ENCODE measurements at places on chromosomes 5 and 9. TPM values are rescaled to one million over a fixed set of nuclear protein-coding genes. Genes with fewer than 3 reads are reported as not detected.

DNA sequence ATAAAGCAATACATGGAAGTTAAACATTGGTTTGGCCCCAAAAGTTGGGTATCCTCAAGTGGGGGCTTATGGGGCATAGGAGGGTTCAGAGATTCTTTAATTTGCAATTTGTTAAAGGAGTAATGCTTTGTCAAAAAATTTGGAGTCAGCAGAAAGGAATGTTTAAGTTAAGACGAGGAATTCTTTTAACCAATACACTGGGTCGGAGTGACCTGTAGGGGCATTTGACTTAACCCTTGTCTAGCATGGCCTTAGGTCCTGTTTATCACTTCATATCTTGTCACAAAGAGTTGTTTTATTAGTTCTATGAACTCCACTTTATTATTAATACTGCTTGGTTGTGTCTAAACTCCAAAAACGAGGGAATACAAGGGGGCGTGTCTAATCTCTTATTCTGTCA, 656.1 kb upstream of the RORB start:
- no peak overlapping the region for H3K4me3 ChIP-seq
- no peaks in the 10 kb centered on the region for H3K27me3 ChIP-seq
- DNase-seq = no peak

DNA sequence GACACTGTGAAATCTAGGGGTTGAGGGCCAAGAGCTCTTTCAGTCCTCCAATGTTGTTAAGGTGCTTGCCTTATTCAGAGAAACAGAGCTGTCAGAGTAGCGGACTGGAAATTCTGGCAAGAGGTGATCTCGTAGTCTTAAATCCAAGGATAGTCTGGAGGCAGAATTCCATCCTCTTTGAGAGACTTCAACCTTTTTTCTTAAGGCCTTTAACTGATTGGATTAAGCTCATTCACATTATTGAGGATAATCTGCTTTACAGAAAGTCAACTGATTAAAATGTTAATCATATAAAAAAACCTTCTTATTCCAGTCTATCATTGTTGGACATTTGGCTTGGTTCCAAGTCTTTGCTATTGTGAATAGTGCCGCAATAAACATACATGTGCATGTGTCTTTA, 243.1 kb upstream of the COX7C start:
- H3K36me3 ChIP-seq = no peaks in the 10 kb centered on the region
- no peak overlapping the region for H3K27ac ChIP-seq
- no peaks in the 10 kb centered on the region for H3K4me1 ChIP-seq
- no peak overlapping the region for H3K4me3 ChIP-seq

DNA sequence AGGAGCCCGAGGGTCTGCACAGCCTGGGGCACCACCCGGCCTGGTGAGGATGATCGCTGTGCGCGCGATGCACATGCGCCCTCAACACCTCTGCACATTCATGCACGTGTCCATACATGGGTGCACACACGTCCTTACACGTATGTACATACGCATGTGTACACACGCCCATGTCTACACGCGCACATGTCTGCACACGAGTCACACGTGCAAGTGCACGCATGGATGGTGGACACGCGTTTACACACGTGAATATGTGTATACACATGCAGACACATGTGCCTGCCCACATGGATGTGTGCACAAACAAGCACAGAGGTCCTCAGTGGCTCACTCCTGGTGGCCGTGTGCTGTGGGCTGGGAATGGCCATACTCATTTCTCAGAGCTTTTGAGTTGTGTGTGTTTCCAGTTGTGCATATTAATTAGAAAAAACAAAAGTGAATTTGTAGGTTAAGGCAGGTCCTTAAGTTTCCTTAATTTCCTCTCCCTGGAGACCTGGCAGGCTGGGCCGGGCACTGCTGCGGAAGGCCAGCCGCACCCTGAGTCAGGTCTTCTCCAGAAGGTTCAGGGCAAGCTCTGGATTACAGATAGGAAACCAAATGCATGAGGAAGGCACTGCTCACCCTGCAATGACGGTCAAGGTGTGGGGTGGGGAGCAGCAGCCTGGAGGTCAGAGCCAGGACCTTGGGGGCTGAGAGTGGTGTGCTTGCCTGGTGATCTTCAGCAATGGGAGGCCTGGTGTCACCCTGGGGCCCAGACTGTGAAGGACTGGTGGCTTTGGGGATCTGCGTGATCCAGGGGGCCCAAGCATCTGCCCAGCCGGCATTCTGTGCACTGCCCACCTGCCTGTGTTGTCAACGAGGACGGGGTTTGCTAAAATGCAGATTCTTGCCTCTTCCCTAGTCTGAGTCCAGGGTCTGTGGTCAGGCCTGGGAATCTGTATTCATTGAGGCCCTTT, 1.3 kb upstream of the RNU6ATAC start:
- no peak overlapping the region for H3K27ac ChIP-seq
- no peak overlapping the region for H3K4me3 ChIP-seq
- no peaks in the 10 kb centered on the region for H3K36me3 ChIP-seq
- peaks cover 13% of the 10 kb centered on the region for H3K4me1 ChIP-seq
- no peaks in the 10 kb centered on the region for H3K27me3 ChIP-seq

DNA sequence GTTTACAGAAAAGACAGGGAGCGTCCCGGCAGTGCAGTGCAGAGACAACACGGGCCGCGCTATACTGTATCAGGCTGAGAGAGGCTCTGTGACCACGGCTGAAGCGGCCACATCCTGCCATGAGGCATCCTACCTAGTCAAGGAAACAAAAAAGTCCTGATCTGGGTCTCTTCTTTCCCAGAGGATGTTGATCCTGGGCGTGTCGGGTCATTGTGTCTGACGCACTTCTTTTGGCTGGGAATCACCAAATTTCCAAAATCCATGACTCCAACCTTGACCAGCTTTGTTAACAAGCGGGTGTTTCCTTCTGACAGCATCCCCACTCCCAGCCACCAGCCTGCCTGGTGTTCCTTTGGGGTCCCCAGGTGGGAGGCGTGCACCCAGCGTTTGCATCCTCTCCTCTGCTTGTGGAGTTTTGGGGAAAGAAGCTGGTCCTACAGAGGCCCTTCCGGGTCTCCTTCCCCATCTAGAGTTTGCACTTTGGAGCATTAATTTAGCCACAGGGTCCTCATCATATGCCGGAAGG, 91.4 kb upstream of the RAI14 start:
- H3K27ac ChIP-seq = no peak overlapping the region
- H3K36me3 ChIP-seq = no peaks in the 10 kb centered on the region
- no peak overlapping the region for H3K4me3 ChIP-seq
- DNase-seq = peak; percentile 19
- peaks cover 7% of the 10 kb centered on the region for H3K4me1 ChIP-seq
- H3K27me3 ChIP-seq = peaks cover 2% of the 10 kb centered on the region

DNA sequence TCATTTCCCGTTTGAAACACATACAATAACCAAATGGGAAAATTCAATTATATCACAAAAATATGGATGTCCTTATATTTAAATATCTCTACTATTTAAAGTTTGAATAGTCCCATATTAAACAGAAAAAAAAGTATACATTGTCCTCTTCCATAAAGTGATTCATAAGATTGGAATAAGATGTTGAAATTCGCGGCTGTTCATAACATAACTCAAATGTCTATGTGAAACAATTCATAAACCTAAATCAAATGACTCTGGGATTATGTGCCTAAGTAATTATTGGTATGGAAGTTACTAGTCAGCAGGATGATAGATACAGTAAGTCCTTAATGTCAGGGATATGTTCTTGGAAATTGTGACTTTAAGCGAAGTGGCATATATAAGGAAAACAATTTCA, 3.9 kb upstream of the EFNA5 start:
- peaks cover 31% of the 10 kb centered on the region for H3K27me3 ChIP-seq
- DNase-seq = no peak
- H3K27ac ChIP-seq = no peak overlapping the region
- peaks cover 3% of the 10 kb centered on the region for H3K4me1 ChIP-seq
- H3K4me3 ChIP-seq = no peak overlapping the region
- no peaks in the 10 kb centered on the region for H3K36me3 ChIP-seq

GRCh38 chr9:135242049-135242396, 154.6 kb downstream of the OLFM1 start:
- H3K4me1 ChIP-seq = peaks cover 36% of the 10 kb centered on the region
- H3K27ac ChIP-seq = no peak overlapping the region
- H3K4me3 ChIP-seq = no peak overlapping the region
- no peaks in the 10 kb centered on the region for H3K36me3 ChIP-seq
- DNase-seq = no peak
- H3K27me3 ChIP-seq = peaks cover 8% of the 10 kb centered on the region

DNA sequence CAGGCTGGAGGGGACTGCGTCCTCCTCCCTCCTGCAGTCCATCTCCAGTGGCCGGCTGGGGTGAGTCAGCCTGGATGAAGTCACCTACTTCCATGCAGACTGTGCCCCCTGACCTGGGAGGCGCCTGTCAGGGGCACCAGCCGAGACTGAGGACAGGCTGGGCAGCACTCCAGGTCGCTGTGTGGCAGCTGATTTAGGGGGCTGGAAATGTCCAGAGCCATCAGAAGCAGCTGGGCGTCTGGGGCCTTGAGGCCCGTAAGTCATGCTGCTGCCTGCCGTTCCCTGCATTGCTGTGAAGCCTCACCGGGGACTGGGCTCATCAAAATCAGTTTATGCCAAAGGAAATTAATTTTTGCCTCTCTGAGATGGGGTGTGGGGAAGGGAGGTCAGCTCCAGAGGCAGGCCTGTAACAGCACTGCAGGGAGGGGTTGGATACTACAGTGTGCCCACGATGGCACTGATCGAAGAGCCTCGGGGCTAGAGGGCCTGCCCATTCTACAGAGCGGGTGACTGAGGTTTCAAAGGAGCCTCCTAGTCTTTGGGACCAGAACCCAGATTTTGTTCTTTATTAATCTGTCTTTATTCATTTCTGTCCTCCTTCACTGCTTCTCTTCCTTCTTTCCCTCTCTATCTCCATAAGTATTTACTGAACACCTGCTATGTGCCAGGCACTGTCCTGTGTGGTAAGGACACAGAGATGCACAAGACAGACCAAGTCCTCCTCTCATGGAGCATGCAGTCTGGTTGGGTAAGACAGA, 70.4 kb upstream of the PSD2 start:
- H3K27me3 ChIP-seq = no peaks in the 10 kb centered on the region
- peak; percentile 85 for DNase-seq
- peaks cover 13% of the 10 kb centered on the region for H3K4me1 ChIP-seq
- H3K4me3 ChIP-seq = no peak overlapping the region

- no peak overlapping the region for H3K27ac ChIP-seq
- H3K27me3 ChIP-seq = no peaks in the 10 kb centered on the region
- no peak overlapping the region for H3K4me3 ChIP-seq
- H3K36me3 ChIP-seq = no peaks in the 10 kb centered on the region
- DNase-seq = no peak
Measured at GRCh38 chr5:133219296-133219695, 167.5 kb downstream of the HSPA4 start.

GRCh38 chr5:128432913-128433440, 105.1 kb downstream of the FBN2 start:
- H3K4me3 ChIP-seq = no peak overlapping the region
- H3K36me3 ChIP-seq = no peaks in the 10 kb centered on the region
- H3K4me1 ChIP-seq = no peaks in the 10 kb centered on the region
- no peak for DNase-seq

- H3K27me3 ChIP-seq = peaks cover 9% of the 10 kb centered on the region
- no peaks in the 10 kb centered on the region for H3K36me3 ChIP-seq
- H3K4me1 ChIP-seq = peaks cover 21% of the 10 kb centered on the region
Measured at GRCh38 chr5:179411161-179411841, 66.0 kb upstream of the ADAMTS2 start.

DNA sequence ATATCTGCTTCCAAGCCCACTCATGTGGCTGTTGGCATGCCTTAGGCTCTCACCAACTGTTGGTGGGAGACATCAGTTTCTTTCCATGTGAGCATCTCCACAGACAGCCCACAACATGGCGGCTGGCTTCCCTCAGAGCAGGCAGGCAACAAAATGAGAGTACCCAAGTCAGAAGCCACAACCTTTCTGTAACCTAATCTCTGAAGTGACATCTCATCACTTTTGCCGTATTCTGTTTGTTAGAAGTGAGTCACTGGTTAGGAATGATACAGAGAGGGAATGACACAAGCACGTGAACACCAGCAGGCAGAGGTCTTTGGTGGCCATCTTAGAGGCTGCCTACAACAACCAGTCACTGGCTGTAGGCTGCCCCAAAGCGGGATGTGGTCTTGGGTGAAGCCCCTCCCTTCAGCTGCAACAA, 88.6 kb upstream of the RASGRF2 start:
- no peak overlapping the region for H3K4me3 ChIP-seq
- peaks cover 4% of the 10 kb centered on the region for H3K36me3 ChIP-seq
- no peaks in the 10 kb centered on the region for H3K4me1 ChIP-seq
- no peaks in the 10 kb centered on the region for H3K27me3 ChIP-seq

DNA sequence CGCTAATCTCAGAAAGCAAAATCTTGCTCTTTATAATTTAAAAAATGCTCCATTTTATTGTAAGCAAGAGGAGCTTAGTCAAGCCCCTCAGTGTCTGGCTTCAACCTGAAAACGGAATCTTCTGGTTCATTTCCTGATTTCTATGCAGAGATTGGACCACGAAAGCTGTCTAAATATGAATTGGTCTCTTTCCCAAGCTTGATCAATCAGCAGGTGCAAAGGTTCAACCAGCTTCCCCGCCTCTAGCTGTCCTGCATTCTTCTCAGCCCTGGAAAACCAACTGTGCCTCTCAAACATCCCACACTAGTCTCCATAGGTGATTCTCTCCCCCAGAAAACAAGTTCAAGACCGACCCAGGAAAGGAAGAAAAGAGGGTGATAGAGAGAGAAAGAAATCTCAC, 34.5 kb downstream of the FNBP1 start:
- no peaks in the 10 kb centered on the region for H3K27me3 ChIP-seq
- no peaks in the 10 kb centered on the region for H3K4me1 ChIP-seq
- H3K36me3 ChIP-seq = peaks cover 2% of the 10 kb centered on the region
- DNase-seq = no peak
- H3K4me3 ChIP-seq = no peak overlapping the region

- H3K36me3 ChIP-seq = no peaks in the 10 kb centered on the region
- no peak overlapping the region for H3K4me3 ChIP-seq
- H3K27ac ChIP-seq = no peak overlapping the region
- no peaks in the 10 kb centered on the region for H3K4me1 ChIP-seq
Measured at GRCh38 chr9:84593352-84593751, 76.2 kb upstream of the NTRK2 start.

DNA sequence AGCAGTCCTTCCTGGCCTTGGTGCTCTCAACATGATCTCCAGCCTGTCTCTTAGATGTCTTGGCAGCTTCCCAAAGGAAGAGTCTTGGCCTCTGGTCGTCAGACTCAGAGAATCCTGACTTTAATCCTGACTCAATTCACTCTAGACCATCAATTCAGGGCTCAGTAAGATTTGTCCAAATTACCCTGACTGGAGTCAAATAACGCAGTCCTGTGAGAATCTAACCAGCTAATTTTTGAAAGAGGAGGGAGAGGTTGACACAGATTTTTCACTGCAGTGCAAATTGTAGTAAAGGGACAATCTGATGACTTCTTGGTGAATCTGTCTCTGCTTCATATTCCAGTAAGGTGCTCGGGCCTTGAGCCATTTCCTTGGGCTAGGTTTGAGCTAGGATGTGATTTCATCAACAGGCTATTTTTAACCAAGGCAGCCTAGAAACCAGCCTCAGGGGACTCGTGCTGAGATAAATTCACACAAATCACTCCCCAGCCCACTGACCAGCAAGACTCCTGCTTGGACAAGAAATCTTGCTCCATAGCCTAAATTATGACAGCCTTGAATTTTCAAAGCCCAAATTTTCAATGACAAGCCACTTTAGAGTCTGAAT, 257.4 kb downstream of the ENC1 start:
- no peaks in the 10 kb centered on the region for H3K27me3 ChIP-seq
- H3K4me1 ChIP-seq = peaks cover 22% of the 10 kb centered on the region
- no peaks in the 10 kb centered on the region for H3K36me3 ChIP-seq

PCDHB5 gene
- 3.1 TPM for total RNA-seq

DDX4 gene
- total RNA-seq = 0.04 TPM

NEUROG1 gene
- not detected for total RNA-seq

HSD17B3 gene
- total RNA-seq = 0.53 TPM

ACTBL2 gene
- not detected for total RNA-seq

TRIM36 gene
- 2.0 TPM for total RNA-seq

Data from muscle of leg (tissue), 16 donors.